ENCODE measurements at places on chromosomes 3 and 15.
A peak's percentile ranks its signal among the peaks of the same experiment; 100 is the strongest.

DNA sequence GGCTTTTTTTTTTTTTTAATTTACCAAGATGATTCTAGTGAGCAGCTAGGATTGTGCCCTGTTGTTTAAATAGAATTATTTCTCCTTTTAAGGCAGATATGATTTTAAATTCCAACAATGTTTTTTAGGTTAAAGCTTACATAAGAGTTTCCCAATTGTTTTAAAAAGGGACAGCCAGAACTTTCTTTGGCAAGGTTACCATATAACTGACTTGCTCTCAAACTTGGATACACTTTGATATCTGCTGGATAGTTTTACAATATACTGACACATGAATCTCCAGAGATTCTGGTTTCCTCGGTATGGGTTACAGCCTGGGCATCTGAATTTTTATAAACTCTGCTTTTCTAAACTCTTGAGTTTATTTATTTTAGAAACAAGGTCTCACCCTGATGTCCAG lies 134.3 kb upstream of the GADL1 start:
- DNase-seq: no peak

- DNase-seq: no peak
Measured at GRCh38 chr15:64314456-64314855, 41.5 kb downstream of the CSNK1G1 start.

- DNase-seq: peak; percentile 67
Measured at GRCh38 chr15:100438570-100438969, 90.2 kb downstream of the CERS3 start.

- DNase-seq: no peak
Measured at GRCh38 chr15:56744701-56745683, 11.7 kb upstream of the ZNF280D start.

GRCh38 chr15:101491734-101492640 lies 2.5 kb upstream of the PCSK6 start:
- no peak for DNase-seq

DNA sequence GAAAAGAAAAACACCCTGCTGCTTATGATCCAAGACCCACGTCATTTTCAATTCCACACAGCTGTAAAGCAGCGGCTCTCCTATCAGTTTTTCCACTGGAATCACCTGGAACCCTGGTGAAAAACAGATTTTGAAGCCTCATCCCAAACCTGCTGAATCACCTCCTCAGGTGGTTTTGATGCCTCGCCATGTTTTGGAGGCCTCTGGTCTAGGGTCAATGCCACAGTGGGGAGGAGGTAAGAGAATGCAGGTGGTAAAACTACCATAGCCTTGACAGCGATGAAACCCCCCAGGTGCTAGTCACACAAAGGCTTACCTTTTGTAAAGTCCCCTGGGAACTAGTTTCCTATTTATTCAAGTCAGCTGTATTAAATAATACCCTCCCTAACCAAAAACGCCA lies 24.8 kb downstream of the MYO1E start:
- no peak for DNase-seq

DNA sequence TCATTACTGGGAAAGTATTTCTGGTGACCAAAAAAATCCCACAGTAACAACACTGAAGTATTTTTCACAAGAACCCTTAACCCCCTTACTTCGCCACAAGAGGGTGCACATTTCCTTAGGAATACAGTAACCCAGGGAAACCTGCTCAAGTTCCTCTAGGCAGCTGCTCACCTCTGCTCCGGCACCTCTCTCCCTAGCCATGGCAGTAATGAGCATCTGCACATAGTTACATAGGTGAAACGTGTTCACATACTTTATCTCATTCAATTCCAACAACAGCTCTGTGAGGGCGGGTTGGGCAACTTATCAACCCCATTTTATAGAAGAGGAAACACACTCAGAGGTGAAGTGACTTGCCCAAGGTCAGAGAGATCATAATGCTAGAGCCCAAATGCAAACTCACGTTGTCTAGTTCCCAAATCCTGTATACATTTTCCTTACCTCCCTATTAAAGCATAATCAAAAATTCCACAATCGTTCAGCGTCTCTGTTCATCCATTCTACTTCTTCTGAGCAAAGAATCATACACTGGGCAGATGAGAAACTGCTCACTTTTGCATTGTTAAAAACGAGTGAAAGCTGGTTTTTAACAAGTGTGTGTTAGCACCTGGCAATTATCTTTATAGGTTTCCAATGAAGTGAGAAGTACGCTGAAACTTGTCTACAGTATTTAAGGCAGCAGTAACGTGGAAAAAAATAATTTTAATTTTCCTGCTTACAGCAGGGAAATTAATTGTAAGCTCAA lies 90.7 kb downstream of the IGF2BP2 start:
- peak; percentile 94 for DNase-seq

GRCh38 chr3:125110016-125110875 lies 54.4 kb upstream of the HEG1 start:
- peak; percentile 93 for DNase-seq

- peak; percentile 71 for DNase-seq
Measured at GRCh38 chr3:48194446-48195071, 6.3 kb upstream of the CDC25A start.

- DNase-seq: no peak
Measured at GRCh38 chr3:71809321-71810026, 24.5 kb upstream of the PROK2 start.

DNA sequence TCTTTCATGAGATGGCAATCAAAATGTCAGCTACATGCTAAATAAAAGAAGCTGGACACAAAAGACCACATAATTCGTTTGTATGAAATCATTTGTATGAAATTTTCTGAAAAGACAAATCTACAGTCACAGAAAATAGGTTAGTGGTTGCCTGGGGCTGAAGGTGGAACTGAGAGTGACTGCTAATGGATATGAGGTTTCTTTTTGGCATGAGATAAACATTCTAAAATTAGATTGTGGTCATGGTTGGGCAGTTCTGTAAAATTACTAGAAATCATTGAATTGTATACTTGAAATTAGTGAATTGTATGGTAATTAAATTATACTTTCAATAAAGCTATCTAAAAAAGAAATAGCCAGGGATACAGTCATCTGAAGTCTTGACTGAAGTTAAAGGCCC lies 2.7 kb upstream of the DMXL2 start:
- no peak for DNase-seq

DNA sequence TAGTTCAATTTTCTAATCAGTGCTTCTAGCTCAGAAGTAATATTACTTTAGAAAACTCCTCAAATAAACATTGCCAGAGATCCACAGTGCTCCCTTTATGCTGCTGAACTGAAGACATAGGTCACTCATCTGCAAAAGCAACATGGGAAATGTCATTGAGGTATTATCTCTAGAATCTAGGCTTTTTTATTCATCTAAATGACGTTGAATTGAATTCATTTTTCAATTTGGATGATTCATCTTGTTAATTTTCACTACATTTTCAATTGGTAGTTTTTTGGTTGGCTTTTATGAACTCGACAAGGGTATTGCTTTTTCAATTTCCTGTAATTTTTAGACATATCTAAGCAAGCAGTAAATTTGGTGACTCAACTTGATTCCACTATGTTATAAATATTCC lies 275.4 kb downstream of the NFKBIZ start:
- peak; percentile 26 for DNase-seq

DNA sequence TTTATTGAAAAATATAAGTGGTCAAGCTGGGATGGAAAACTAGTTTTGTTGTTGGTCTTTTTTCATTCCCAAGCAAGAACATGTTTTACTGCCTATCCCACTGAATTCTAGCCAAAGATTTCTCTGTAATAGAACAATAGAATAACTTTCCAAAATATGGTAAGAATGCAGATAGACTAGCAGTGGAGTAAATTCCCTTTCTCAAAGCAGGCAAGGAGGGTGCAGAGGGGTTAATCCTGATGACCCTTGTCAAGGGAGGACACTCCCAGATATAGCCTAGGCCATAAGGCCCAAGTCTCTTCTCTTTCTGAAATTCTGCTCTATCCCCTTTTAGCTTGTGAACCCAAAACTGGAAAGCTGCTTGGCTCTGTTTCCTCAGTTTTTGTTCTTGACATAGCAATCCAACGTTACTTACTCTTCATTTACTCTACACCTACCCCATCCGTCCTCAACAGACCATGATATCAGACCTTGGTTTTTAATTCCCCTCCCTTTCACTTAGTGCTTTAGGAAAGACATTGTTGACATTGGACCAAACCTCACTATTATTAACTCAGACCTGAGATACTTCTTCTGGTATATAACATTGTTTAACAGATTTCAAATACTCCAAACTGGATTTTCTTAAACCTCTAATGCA lies 453.6 kb upstream of the THBS1 start:
- peak; percentile 64 for DNase-seq
